Fibroblast of villous mesenchyme (primary cell): ENCODE measurements at places on chromosomes 6 and 20.
A peak's percentile ranks its signal among the peaks of the same experiment; 100 is the strongest.

- no peak for DNase-seq
Measured at GRCh38 chr20:18851629-18852028, 38.0 kb downstream of the SCP2D1 start.

- no peak for DNase-seq
Measured at GRCh38 chr6:169501128-169501527, 200.7 kb downstream of the WDR27 start.

- DNase-seq: no peak
Measured at GRCh38 chr6:107124934-107125348, 9.6 kb upstream of the BEND3 start.

DNA sequence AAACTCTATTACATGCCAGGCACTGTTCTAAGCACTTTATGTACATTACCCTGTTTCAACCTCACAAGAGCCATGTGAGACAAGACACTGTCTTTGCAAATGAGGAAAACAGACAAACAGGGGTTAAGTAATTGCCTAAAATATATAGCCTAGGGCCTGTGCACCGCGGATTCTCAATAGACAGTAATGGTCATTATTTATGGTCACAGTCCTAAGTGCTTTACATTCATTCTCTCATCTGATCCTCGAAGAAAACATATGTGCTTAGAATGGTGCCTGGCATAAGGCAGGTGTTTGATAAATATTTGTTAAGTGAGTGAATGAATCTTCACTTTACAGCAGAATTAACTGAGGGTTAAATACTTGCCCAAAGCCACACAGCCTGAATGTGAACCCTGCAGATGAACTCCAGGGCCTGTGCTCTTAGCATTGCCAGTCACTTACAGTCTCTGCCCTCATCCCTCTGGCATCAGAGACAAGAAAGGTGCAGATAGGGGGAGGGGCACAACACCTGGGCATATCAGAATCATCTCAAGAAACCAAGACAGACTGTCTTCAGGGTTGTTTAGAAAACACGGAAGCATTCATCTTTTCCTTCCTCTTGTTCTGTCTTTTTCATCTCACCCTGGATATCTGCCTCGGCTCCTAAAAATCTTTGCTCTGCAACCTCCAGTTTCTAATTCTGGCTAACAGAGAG, 92.8 kb upstream of the SASH1 start:
- DNase-seq: no peak

GRCh38 chr6:170044836-170045562, 245.9 kb downstream of the DLL1 start:
- no peak for DNase-seq

DNA sequence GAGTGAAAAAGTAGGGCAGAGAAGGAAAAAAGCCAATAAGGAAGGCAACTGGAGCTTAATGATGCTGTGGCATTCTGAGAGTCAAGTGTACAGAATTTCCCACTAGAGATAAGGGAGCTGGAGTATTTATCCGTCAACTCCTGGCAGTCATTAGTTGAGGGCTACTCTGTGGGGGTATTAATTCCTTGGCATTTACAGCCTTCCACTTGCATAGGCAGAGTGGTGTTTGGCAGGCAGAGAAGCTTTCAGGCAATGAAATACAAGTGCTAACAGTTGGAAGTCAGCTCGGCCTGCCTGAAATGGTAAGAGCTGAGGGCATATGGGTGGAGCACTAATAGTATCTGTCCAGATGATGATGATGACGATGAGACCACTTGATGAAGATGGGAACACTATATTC, 207.3 kb upstream of the FLRT3 start:
- no peak for DNase-seq

- DNase-seq: no peak
Measured at GRCh38 chr6:52288841-52289240, 4.3 kb upstream of the MCM3 start.

- no peak for DNase-seq
Measured at GRCh38 chr6:40456390-40457013, 130.7 kb downstream of the LRFN2 start.

- DNase-seq: no peak
Measured at GRCh38 chr20:44405257-44405656, 49.8 kb downstream of the HNF4A start.

GRCh38 chr6:39488255-39488879, 165.9 kb upstream of the KCNK16 start:
- no peak for DNase-seq

GRCh38 chr20:37726971-37727956, 33.4 kb downstream of the CTNNBL1 start:
- DNase-seq: peak; percentile 67

DNA sequence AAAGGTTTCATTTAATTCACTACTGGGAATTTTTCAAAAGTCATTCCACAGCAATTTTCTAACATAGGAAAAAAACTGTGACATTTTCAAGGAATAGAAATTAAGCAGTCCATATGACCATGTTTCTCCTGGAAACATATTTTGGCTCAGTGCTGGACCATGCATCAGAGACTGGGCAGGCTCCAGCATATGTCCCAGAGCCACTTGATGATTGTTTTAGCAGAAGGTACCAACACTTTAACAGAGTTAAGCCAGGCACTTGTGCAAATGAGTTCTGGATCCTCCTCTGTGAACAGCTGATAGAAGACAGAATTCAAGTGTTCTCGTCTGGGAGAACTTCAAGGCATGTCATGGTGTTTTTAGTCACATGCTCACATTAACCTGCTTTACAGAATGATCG, 516.3 kb downstream of the COL12A1 start:
- no peak for DNase-seq

DNA sequence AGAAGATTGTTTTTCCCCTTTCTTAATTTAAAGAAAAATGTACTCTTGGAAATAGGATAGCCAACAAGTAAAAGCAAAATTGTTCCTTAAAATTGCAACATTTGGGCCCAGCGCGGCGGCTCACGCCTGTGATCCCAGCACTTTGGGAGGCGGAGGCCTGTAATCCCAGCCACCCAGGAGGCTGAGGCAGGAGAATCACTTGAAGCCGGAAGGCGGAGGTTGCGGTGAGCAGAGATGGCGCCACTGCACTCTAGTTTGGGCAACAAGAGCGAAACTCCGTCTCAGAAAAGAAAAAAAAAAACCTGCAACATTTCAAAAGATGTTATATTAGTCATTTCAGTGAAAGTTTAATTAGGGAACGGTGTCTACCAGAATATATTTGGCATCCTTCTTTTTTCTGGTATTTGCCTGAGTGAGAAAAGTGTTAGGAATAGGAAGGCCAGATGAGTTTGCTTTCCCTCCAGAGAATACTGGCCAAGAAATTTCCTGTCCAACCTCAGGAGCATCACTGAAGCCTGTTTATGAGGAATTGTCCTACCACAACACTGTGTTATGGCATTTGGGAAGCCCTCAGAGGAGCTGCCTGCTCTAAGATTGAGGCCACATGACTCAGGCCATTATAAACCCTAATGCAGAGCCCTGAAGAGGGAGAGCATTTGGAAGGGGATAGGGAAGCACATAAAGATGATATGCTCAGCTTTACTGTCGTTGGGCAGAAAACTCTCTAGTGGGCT, 1.2 kb upstream of the GJA1 start:
- peak; percentile 64 for DNase-seq

DNA sequence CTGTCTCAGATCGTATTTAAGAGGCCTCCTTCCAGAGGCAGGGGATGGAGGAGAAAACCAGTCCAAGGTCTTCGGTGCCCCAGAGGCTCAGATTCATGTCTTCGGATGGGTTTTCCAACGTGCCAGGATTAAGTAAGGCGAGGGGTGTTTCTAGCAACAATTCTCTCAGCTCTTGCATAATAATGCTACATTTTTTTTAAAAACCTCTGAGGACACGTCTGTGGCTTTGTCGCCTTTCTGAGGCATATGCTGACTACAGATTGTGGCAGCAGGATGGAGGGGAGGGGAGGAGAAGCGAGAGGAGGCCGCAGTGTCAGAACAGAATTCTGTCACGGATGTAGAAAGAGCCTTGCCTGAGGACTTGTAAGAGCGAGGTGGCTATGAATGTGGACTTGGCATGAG, 17.7 kb upstream of the CCDC167 start:
- DNase-seq: no peak

GRCh38 chr6:26202811-26203583, 115.8 kb downstream of the HFE start:
- no peak for DNase-seq

DNA sequence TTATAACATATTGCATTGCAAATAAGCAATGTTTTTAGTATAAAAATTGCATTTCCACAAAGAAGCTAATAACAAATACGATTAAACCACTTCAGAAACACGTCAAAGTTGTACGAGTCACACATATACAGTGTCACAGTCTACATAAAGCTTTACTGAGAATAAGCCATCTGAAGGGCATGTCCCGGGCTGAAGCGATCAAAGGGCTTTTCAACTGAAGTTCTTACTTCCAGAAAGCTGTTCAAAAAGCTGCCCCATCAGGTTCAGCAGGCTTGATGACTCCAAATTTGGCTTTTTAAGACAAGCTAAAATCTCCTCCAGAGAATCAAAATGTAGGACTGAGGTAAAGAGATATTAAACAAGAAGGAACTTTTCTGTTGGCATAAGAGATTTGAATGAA, 37.5 kb upstream of the HAO1 start:
- no peak for DNase-seq

GRCh38 chr20:49320460-49320859, 42.6 kb upstream of the ZNFX1 start:
- peak; percentile 47 for DNase-seq
